Inflammatory macrophage treated with lipopolysaccharide for 1 hour (primary cell): ENCODE measurements at places on chromosomes 7 and 10.

DNA sequence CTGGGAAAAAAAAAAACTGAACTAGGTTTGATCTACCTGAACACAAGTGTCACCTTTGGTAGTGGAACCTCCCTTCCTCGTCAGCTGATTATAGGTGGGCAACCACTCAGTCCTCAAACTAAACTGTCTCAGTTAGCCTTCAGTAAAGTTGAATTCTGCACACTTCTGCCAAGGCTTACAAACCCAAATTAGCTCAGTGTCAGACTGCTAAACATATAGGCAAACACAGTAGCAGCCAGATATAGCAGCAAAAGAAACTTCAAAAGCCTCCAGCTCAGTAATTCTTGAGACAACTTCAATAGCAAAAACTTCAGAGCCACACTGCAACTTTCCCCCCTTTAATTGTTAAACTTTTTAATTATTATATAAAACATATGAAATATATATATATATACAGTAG, 956.9 kb downstream of the XPNPEP1 start:
- DNase-seq, result no peak

- no peak for DNase-seq
Measured at GRCh38 chr7:140752533-140752932, 56.0 kb downstream of the NDUFB2 start.

DNA sequence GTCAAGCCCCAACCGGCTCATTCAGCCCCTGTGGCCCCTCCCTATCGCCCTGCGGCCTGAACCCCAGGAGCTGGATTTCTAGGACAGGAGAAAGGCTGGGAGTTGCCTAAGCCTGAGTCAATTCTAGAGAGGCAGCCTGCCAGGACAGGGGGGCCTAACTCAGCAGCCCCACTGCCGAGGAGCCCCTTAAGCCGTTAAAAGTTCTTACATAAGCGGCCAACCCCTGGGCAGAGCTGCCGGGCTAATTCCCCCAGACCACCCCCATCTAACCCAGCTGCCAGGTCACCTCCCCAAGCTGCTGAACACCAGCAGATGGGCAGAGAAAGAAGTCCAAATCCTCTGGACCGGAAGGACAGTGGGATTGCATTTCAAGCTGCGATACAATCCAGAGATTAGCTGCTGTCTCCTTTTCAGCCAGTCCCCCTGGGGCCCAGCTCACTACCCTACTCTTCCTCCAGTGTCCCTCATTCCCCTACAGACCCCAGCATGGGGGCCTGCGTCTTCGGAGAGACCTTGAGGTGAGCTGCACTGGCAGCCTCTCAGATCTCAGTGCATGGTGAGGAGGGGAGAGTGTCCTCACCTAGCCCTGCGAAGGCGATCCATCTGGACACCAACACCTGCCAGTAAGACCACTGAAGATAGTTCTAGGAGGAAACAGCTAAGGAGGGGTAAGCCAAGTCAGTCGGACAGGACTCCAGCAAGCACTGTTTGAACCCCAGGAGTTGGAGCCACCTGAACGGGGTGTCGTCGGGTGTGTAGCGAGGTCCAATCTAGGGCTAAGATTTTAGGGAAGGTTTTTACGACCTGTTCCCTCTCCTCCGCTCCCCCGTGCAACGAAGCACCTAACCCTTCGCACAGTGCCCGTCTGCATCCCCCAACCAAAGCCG, 830 bp downstream of the IMPDH1 start:
- DNase-seq, result no peak

DNA sequence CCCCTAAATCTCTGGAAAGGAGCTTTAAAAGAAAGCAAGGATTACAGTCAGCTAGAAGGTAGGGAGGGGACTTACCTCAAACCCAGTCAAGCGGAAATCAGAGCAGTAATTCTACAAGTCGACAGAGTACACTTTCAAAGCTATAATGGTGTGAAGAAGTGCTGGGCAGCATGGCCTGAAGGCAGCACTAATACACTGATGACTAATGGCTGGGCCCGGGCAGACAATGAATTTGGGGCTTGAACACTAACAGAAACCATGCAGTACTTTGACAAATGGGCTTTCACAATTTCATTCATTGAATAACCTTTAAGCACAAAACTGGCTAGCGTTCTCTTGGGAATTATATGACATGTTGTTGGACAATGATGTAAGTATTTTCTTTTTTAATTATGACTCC, 4.7 kb downstream of the GLI3 start:
- no peak for DNase-seq

GRCh38 chr10:117587036-117587435, 44.5 kb downstream of the EMX2 start:
- DNase-seq, result no peak
